ENCODE measurements at places on chromosomes 12 and 14.
A peak's percentile ranks its signal among the peaks of the same experiment; 100 is the strongest.

- no peak for DNase-seq
Observed at GRCh38 chr12:124686370-124687173, 119.2 kb upstream of the NCOR2 start.

- no peak for DNase-seq
Observed at GRCh38 chr14:105385322-105385637, 13.1 kb upstream of the TEX22 start.

DNA sequence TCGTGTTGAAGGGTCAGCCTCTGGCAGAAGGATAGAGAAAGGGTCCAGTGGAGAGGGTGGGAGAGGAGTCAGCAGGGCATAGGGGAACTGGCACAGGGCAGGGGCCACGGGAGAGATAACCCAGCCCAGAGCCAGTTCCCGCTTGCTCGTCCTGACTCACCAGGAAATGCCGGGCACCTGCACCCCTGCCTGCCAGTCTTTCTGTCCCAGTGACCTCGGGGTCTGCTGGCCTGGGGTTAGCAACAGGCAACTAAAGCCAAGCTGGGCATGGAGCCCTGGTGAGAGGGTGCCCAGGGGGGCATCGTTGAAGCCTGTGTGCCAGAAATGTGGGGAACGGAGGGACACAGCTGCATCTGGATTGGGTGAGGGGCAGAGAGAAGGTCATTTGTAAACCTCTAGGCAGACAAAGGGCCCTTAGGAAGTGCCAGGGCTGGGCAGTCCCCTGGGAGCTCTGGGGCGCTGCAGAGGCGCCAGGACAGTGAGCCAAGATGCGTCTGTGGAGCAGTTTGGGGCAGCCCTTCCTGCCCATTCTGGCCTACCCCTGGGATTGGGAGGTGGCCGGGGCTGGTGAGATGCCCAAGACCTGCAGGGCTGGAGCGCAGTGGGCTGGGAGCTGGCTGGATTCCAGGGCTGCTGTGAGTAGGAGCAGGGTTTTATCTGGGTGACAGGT lies 5.5 kb downstream of the TNFAIP2 start:
- DNase-seq = no peak

- peak; percentile 50 for DNase-seq
Observed at GRCh38 chr12:6632026-6632983, 3.5 kb downstream of the LPAR5 start.

DNA sequence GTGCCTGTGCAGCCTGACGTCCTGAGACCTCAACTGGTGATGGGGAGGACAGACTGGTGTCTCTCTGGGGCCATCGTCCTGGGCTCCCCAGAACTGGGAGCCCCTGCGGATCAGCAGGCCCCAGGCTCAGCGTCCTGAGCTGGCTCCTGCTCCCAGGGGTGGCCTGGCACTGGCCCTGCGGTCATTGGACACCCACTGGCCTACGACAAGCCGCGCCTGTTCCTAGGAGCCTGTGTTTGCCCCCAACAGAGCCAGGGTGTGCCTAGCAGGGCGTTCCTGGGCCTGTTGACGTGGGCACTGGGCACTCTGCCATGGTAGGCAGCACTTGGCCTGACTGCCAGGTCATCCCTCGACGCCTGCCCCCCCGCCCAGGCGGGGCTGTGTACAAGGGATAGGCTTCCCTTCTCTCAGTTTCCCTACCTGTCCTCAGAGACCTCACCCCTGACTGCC lies 8.4 kb downstream of the ADSS1 start:
- DNase-seq = no peak

- DNase-seq = no peak
Observed at GRCh38 chr14:39956372-39956771, 524.1 kb upstream of the FBXO33 start.

GRCh38 chr12:46160101-46160980 lies 108.5 kb downstream of the SLC38A1 start:
- no peak for DNase-seq

DNA sequence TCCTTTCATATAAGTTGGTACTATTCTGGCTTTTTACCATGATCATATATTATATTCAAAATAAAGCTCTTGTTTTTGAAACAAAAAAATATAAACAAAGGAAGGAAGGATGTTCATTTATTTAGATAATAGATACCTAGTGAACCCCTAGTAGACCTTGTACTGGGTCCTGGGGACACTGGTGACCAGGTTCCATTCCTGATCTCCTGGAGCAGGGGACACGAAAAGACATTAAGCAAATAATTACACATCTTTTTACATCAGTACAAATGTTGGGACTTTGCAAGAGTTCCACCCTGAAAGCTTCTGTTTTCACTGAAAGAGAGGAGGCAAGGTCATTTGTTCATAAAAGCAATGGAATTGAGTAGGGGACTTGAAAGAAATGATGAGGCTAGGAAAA lies 49.3 kb upstream of the SLC38A4 start:
- DNase-seq = no peak

DNA sequence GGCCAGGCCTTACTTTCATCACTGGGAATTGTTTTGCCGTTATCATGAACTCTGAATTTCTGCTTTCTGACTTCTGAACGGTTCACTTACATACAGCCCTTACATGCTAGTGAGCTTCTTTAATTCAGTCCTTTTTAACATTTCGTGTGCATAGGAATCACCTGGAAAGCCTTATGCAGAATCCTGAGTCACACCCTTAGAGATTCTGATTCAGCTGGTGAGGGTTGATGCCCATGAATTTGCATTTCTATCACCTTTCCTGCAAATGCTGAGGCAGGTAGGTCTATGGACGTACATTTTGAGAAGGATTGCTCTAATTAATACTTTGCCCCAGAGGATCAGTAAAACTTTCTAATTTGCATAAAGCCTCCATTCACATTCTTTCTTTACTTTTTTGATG lies 44.0 kb downstream of the PPHLN1 start:
- DNase-seq = no peak

GRCh38 chr12:54352891-54353874 lies 11.1 kb downstream of the GPR84 start:
- no peak for DNase-seq

GRCh38 chr12:19130224-19131024 lies 891 bp downstream of the PLEKHA5 start:
- DNase-seq = peak; percentile 8

DNA sequence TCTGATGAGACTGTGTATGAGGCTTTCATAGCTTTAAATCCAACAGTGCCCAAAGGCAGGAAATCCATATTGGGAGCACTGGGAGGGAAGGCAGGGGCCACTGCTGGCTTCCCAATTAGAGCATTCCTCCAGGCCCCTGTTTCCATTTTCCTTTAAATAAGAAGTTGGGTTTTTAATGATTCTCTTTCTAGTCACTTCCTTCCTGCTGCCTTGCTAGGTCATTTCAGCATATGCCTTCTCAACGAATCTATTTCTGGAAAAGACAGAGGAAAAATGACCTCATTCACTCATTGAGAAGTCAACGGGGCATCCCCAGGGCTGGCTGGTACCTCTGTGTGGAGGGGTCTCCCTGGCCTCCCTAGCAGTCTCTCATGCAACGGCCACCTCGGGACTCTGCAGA lies 43.5 kb downstream of the IGF1 start:
- no peak for DNase-seq

DNA sequence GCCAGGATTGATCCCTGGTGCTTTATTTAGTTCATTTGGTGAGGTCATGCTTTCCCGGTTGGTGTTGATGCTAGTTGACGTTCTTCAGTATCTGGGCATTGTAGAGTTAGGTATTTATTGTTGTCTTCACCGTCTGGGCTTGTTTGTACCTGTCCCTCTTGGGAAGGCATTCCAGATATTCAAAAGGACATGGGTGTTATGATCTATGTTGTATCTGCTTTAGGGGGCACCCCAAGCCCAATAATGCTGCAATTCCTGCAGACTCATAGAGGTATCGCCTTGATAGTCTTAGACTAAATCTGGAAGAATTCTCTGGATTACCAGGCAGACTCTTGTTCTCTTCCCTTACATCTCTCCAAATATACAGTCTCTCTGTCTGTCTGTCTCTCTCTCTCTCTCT lies 42.1 kb downstream of the AK7 start:
- DNase-seq = no peak

- no peak for DNase-seq
Observed at GRCh38 chr12:32501835-32502333, 102.5 kb downstream of the FGD4 start.

GRCh38 chr14:94158239-94158883 lies 15.8 kb upstream of the PPP4R4 start:
- DNase-seq = peak; percentile 27

DNA sequence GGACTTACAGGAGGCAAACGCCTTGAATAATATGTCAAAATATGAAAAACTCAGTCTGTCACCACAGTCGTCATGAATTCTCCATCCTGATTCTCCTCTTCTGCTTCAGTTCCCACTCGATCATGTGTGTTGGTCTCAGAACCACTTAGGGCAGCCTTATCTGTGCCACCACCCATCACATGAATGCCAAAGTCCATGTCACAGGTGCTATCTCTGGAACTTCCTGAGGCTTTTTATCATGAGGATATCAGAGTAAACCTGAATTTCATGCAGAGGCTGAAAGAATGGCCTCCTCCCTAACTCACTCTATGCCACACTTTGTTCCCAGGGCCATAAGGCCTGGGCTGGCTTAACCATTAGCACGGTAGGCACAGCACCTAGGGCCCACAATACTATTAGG lies 28.8 kb upstream of the MAP3K9 start:
- DNase-seq = no peak

DNA sequence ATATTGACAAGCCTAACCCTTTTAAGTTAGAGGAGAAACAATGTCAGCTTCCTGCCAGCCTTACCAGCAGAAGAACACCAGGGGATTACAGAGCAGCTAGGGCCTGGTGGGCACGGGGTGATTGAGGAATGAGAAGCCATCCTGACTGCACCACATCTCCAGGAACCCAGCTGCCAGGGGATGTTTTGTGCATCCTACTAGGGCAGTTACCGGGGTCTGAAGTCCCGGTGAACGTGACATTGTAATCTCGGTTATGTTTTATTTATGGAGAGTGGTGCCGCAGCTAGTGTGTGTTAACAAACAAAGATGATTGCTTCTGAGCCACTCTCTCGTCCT lies 115.9 kb downstream of the BCL11B start:
- no peak for DNase-seq

DNA sequence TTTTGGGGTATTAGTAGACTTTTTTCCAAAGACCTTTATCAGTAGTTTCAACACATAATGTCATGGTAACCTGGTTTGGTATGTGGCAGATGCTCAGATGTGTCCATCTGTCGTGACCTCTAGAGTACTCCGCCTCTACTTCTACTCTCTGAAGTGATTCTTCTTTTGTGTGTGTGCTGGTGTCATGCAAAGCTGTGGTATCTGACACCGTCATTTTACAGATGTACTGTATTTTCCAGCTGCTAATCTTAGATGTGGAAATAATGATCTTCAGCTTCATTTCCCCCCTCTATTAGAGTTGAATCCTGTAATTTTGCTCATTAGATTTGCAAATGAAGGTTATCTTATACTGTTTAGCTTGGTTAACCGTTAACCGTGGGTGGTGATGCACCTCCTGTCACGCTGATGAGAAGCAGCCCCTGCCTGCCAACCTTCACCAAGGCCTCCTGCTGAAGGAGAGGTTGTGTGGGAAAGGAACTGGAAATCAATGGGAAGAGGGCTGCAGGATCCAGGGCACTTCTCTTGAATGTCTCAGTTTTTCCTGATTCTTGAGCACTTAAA lies 222.4 kb upstream of the AMIGO2 start:
- no peak for DNase-seq

DNA sequence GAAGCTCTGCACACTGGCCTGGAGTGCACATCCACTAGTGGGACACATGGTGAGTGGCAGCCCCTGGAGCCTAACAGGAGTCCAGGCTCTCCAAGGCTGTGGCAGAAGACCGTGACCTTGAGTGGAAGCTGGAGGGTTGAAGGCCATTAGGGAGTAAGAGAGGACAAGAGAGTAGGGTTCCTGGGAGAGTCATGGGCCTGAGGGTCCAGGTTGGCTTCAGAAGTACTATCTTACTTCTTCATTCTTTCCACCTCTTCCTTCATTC lies 406 bp downstream of the IL23A start:
- DNase-seq = no peak

GRCh38 chr12:94260017-94260416 lies 111.6 kb downstream of the PLXNC1 start:
- no peak for DNase-seq

GRCh38 chr12:1716215-1716862 lies 25.5 kb downstream of the ADIPOR2 start:
- DNase-seq = no peak

- no peak for DNase-seq
Observed at GRCh38 chr12:92717202-92717601, 14.4 kb downstream of the PLEKHG7 start.

DNA sequence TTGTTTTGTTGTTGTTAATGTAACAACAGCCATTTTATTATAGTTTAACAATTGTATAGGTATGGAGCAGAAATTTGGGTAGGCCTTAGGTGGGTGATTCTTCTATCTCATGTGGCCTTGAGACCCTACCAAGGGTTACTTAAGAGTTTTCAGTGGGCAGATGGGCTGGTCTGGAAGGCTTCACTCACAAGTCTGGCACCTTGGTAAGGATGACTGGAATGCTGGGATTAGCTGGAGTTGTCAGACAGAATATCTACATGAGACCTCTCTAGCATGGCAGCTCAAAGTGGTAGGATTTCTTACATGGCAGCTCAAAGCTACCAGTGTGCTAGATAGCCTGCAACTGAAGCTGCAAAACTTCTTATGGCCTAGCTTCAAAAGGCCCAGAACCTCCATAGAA lies 2.2 kb upstream of the MARS1 start:
- no peak for DNase-seq

- DNase-seq = no peak
Observed at GRCh38 chr14:52350445-52350844, 36.3 kb downstream of the PTGER2 start.

DNA sequence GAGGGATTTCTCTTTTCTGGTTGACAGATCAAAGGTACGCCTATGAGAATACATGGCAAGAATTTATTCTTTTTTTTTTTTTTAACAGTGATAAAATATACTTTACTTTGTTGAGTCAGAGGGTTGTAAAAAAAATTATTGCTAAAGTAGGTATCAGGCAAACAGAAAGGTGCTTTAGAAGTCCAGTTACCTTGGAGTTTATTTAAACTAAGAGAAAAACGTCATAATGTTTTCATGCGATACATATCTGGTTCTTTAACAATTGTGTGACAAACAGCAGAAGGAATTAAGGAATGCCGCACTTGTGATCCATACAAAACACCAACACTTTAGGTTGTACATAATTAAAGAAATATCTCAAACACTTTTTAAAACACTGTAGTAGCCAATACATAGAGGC lies 94.2 kb downstream of the BORCS5 start:
- no peak for DNase-seq
